ENCODE measurements at places on chromosomes 12 and 14.

DNA sequence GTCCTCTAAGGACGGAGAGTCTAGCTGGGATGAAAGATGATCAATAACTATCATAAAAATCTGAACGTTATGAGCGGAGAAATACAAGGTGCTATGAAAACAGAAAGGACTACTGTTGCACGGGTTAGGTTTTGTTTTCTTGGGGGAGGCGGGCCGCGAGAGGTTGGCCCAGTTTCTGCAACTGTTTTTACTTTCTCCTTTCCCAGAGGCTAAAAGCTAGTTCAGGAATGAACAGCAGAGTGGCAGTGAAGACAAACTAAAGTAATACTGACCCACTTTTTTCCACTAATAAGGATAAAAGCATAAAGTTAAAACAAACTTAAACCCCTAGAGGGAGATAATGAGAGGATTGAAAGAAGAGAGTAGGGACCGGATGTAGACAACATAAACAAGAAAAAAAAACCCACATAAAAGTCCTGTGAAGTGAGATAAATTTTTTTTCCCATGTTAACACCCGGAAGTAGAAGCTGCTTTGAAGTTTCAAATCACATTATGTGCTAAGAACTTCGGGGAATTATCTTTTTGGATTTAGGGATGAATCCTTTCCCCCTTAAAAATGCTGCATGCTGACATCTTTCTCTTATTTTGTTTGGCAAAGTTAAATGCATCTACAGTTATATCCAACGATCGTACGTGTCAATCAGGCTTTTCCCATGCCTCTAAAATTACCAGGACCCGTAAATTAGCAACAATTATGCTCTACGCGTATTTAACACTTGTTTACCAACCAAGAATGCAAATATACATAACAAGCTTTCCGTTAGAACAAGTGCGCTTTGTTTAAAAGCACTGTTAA lies 1.0 kb upstream of the CDK17 start:
- peak; percentile 57 for DNase-seq

DNA sequence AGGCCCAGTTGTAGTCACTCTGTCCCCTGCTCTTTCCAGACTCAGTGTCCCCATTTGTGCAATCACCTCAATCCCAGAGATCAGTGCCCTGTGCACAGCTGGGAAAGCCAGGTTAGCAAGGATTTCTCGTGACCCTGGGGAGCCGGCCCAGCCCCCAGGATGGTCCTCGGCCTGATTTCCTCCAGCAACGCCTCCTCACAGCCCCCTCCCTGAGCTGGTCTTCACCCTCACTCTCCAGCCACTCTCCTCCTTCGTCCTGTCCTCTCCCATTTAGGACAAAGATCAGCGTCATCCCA lies 194.8 kb upstream of the C14orf180 start:
- DNase-seq = no peak

- peak; percentile 67 for DNase-seq
Measured at GRCh38 chr12:94553130-94553519, 93.5 kb upstream of the CEP83 start.

- no peak for DNase-seq
Measured at GRCh38 chr14:91295276-91295845, 50.9 kb upstream of the GPR68 start.

- DNase-seq = no peak
Measured at GRCh38 chr12:11744410-11744801, 94.9 kb downstream of the ETV6 start.

DNA sequence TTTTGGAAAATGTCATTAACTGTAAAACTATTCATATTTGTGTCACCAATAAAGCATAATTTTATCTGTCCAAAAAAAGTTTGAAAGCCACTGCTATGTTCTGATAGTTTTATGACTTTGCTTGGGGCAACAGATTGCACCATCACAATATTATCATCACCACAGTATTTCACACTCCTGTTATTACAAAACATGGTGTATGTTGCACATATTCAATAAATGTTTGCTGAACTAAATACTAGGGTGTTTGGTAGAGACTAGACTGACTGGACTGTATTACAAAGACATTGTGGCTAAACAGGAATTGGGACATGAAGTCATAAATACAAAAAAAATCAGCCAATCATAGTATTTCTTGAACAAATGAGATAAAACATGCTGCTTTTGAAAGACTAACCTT lies 55.1 kb downstream of the PAWR start:
- no peak for DNase-seq

DNA sequence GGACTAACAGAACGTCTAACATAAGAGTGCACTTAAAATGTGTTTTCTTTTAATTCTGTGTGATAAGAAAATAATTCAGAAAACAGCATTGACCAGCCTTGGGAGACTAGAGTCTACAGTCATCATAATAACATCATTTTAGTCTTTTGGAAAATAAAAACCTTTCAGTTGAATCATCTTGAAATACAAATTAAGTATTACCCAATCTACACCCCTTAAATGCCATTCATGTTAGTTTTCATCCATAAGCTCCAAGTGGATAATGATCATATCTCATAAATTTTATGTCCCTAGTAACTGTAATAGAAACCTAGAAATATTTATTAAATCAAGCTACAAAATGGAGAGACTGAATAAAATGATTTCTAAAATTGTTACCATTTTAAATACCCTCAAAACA lies 32.4 kb downstream of the EPS8 start:
- peak; percentile 59 for DNase-seq

- DNase-seq = no peak
Measured at GRCh38 chr14:104865081-104865630, at the start of gene CEP170B. CEP170B (plus strand) TSS chr14:104865268; CDS start chr14:104868451, 3,183 bp downstream.

DNA sequence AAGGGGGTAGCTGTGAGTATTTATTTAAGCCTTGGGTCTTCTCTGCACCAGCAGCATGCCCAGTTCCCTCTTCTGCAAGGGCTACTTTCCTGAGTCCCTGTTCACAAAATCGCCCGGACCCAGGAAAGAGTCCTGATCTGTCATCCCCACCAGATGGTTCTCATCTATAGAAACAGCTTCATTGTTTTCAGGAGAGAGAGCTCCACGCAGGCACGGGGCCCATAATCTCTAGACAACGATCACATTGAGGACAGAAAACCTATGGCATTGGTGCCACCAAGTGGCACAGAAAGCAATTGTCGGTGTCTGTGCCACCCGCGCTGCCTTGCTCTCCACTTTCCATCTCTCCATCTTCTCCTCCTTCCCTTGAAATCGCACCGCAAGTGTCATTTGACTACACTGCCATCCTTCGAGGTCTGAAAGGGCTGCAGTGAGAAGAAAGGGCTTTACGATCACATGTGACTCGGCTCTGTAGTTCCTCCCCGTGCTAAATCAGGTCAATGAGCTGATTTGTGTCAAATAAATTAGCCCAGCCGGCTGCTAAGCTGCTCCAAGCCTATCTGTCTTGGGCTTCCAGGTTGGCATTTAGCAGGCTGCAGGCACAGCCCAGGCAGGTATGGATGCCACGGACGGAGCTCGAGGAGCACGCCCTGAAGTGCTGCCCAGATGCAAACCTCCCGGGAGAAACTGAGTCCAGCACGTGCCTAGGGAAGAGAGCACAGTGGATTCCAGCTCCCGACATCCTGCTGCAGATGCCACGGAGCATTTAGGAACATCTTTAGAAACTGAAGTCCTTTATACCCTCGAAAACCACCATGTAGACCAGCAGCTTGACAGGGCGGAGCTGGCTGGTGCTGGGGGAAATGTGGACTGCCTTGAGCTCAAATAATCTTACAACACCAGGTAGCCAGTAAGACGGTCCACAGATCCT lies 28.8 kb downstream of the SPRING1 start:
- peak; percentile 51 for DNase-seq

DNA sequence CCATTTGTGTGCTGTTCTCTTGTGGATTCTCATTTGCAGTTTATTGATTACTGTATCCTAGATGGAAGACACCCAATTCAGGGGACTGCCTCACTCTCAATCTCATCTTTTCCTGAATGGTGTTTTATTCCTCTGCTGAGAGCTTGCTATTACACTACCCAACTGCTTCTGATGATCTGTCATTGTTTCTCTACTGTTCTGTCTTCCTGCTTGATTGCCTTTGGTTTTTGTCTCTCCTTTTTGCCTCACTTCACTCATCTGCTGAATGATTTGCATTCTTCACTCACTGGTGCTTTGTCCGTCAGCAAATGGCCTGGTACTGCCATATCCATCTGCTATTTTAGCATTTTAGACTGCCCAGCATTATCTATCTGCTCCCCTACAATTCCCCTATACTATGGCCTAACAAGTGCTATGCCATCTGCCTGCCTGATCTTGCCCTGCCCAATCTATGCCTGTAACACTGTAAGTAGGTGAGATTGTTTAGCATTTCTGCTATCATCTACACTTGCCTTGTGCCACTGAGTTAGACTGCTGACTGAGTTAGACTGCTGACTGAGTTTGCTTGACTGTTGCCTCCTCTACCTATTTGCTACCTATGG lies 335.1 kb downstream of the GPHN start:
- no peak for DNase-seq

- DNase-seq = no peak
Measured at GRCh38 chr14:82362452-82362851, 828.8 kb upstream of the SEL1L start.

DNA sequence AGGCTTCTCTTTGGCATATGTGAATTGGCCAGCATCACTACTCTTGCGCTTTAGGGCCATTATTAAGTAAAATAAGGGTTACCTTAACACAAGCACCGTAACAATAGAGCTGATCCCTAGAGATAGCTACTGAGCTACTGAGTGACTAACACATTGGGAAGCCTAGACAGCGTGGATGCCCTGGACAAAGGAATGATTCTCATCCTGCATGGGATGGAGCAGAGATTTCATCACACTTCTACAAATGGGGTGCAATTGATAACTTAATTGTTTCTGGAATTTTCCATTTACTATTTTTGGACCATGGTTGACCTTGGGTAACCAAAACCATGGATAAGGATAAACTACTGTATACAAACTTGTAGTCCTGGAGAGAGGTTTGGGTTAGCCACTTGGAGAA lies 57.1 kb downstream of the FBXO34 start:
- no peak for DNase-seq

- no peak for DNase-seq
Measured at GRCh38 chr14:72839753-72840607, 53.9 kb downstream of the DPF3 start.

DNA sequence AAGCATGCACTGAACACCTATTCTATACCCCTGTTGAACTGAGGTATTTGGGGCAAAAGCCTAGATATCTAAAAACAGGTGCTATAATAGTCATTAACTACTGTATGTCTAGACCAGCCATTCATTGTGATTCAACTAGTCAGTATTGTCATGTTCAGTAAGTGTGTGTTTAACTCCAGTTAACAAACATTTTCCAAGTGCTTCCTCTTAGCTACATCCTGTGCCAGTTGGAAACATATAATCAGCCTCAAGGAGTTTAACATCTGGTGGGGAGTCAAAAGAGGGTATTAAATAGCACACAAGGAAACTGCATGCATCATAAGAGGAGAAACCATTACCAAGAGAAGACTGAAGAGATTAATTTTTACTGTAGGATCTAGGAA lies 20.4 kb downstream of the TMTC1 start:
- DNase-seq = no peak

DNA sequence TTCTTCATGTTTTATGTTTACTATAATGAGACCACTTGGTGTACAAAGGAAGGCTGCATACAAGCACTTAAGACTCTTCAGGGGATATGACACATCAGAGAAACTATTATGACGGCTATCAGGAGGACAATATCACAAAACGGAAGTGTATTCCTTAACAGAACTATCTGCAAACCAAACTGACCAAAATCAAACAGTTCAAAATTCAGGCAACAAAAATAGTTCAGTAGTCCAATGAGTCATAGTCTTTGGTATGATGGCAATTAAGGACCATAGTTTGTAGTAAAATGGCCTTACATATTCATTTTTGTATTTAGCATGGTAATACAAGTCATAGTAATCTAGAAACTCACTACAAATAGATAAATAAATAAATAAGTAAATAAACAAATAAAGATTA lies 1638.7 kb upstream of the SEL1L start:
- DNase-seq = peak; percentile 35

GRCh38 chr14:75301666-75302325 lies 23.2 kb downstream of the FOS start:
- DNase-seq = no peak

Data from stromal cell of bone marrow (primary cell).